ENCODE measurements at places on chromosomes 16 and 17. TPM values are rescaled to one million over a fixed set of nuclear protein-coding genes. Genes with fewer than 3 reads are reported as not detected.
A peak's percentile ranks its signal among the peaks of the same experiment; 100 is the strongest.

Gene UTS2R
- total RNA-seq: not detected

- no peak for ATAC-seq
Observed at GRCh38 chr16:1953734-1954133, 755 bp downstream of the RPL3L start.

DNA sequence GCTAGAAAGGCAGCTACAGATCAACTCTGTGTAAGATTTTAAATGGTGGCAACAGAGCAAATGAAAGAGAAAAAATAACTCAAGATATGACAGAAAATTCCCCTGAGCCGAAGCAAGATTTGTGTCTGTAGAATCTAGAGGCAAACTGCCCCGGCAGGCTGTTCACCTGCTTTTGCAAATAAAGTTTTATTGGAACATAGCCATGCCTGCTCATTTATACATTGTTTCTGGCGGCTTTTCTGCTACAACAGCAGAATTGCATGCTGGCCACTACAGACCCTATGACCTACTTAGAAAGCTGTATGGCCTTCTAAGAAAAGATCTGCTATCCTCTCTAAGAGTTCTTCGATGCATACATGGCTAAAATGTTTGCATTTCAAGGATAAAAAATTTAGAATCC, 119.5 kb downstream of the SALL1 start:
- ATAC-seq: no peak

DNA sequence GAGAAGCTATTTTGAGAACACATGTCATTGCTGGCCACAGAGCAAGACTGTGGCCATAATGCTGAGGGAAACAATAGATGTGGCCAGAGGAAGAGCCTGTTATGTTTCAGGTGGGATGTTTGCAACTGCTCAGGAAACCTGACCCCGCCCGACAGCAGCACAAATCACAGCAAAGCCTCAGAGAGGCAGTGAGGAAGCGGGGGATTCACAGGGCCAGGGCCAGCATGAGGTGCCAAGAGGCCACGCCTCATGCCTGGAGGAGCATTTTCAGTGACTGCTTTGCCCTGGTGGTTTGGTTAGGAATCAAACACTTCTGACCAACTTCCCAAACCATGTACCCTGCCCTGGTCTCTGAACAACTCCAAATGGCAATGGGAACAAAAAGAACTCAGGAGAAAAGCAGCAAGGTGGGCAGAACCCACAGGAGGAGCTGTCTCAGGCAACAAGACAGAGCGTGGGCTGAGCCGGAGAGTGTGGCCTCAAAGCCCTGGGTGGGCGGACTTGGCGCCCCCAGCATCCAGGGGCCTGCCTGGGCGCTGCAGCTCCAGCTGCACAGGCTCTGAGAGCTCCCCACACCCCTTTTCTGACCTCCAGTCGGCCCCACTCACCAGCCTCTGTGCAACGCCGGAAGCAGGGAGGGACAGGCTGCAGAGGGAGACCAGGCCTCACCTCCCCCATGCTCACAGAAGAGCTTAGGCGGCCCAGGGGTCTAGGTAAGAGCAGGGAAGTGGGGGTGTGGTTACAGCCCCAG, 20.6 kb downstream of the HIC1 start:
- ATAC-seq: peak; percentile 52

- ATAC-seq: no peak
Observed at GRCh38 chr17:4433515-4434031, at the start of gene SPNS3. Gene SPNS3, plus strand, starts transcription at chr17:4433940. Its CDS starts 28 bp downstream, at chr17:4433968.
